Hippocampal formation (tissue), 2 donors: ENCODE measurements at places on chromosomes 16 and 17.

DNA sequence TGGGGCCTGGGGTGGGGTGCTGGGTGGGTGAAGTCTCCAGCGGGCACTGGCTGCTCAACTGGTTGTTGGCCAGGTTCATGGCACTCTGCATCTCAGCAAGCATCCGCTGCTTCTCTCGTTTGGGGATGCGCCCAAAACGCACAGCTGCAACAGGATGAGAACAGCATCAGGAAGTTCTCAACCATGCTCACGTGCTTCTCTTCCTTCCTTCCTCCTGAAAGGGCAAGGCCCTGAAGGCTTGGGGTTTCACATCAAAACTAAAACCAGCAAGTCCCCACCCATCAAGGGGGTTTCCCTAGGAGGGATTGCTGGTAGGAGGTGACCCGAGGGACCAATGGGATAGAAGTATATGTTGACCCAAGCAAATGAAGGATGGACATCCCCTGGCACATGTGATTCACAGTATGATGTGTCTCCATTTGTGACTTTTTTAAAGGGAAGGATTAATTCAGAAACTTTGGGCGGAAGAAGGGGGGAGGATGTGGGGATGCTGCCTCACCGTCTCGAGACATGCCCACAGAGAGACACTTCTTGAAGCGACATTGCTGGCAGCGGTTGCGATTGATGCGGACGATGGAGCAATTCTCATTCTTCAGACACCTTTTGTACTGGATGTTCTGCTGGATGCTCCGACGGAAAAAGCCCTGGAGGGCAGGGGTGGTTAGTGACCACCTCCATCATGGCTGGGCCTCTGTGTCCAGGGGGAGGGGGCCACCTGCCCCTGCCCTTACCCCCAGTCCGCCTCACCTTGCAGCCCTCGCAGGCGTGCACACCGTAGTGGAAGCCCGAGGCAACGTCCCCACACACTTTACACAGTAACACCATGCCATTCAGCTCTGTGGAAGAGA is 4.2 kb downstream of the NR1D1 start:
- DNase-seq = no peak

GRCh38 chr17:18144855-18145254 is 36.3 kb downstream of the MYO15A start:
- DNase-seq = no peak

GRCh38 chr17:17569691-17570090 is 21.8 kb downstream of the PEMT start:
- DNase-seq = no peak

- DNase-seq = no peak
Measured at GRCh38 chr16:69906838-69907401, 44.2 kb upstream of the CLEC18A start.

- peak; percentile 60 for DNase-seq
Measured at GRCh38 chr16:68264128-68265077, at the start of gene SLC7A6. Gene SLC7A6 (plus strand): TSS chr16:68264526. CDS start chr16:68274727, 10,201 bp downstream.

GRCh38 chr17:81955756-81956544 is 5.0 kb downstream of the NOTUM start:
- no peak for DNase-seq
